Mammary epithelial cell (primary cell): ENCODE measurements at places on chromosomes 5 and 9. TPM values are rescaled to one million over a fixed set of nuclear protein-coding genes. Genes with fewer than 3 reads are reported as not detected.

CTXN3 gene
- total RNA-seq = not detected in 2 replicates

- DNase-seq = peak; percentile 29
These were observed 680 bp downstream of the GLRA1 start for GRCh38 chr5:151923866-151924476.

SPACA9 gene
- 4.5 TPM for total RNA-seq

SLC22A4 gene
- total RNA-seq = 2.0 TPM

KCTD16 gene
- 0.33 TPM for total RNA-seq

- no peak for DNase-seq
These were observed 155.5 kb upstream of the S1PR3 start for GRCh38 chr9:88835772-88836171.

- no peak for DNase-seq
These were observed 6.1 kb upstream of the TOPORS start for GRCh38 chr9:32558408-32558934.

DEPDC1B gene
- 10.4 and 17.9 TPM in 2 replicates for total RNA-seq

- no peak for DNase-seq
These were observed 3.6 kb upstream of the RASGEF1C start for GRCh38 chr5:180212363-180213255.

GRCh38 chr9:137295238-137295811 is 6.7 kb downstream of the NRARP start:
- DNase-seq = no peak

DNA sequence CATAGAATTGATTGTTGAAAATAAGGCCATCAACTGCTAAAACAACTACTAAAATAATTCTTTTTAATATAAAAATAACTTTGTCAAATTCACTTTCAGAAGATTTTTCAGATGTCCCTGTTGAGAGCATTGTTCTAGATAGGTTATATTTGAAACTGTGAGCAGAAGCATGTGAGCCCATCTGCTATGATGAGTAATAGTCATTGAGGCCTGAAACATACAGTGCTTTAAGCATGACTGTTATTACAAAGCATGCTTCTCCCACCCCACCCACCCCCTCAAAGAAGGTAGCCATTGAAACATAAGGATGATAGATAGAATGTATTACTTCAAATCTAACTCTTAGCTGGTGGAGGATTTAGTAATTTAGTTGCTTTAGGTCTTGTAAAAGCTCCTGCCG is 86.0 kb downstream of the UHRF2 start:
- DNase-seq = peak; percentile 60

ZNF483 gene
- total RNA-seq = 1.3 and 2.1 TPM in 2 replicates

DNM1 gene
- 0.67 TPM for total RNA-seq

ADGRD2 gene
- total RNA-seq = 0.50 TPM

DNA sequence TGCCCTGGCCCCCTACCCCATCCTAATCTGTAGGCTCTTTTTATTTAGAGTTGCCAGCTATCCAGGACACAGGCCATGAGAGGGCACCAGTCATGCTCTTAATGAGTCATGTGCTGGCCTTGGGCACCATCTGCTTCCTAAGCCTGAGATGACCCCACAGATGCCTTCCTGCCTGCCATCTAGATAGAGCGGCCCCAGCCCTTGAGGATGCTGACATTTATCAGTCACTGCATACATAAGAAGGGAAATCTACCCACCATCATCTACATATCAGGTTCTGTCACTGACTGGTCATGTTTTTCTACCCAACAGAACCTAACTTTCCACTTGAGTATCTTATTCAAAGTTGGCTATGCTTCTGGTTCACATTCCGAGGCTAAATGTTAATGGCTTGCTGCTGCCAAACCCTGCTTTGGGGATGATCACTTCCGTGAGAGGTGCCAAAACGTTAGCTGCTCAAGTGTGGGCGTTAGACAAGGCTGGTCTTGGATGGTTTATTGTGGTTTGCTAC is 49.9 kb upstream of the TTC23L start:
- DNase-seq = peak; percentile 8
